ENCODE measurements at places on chromosomes 2 and 18.

GRCh38 chr2:143545949-143546255 lies 416.7 kb downstream of the ARHGAP15 start:
- no peak for DNase-seq

- DNase-seq: no peak
These were observed 43.1 kb downstream of the TMEM185B start for GRCh38 chr2:120180066-120180465.

GRCh38 chr2:142307086-142307485 lies 176.3 kb upstream of the LRP1B start:
- DNase-seq: no peak

DNA sequence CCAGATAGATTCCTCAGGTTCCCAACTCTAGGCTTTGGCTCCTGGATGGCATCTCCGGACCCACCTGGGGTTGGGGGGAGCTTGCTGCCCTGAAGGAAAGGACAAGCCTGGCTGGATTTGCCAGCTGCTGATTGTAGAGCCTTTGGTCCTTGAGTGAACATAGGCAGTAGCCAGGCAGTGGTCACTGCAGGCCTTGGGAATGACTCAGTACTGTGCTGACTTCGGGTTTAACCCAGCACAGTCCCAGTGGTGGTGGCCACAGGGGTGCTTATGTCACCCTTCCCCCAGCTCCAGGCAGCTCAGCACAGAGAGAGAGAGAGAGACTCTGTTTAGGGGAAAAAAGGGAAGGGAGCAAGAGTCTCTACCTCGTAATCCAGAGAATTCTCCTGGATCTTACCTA lies 27.7 kb upstream of the ACTR2 start:
- no peak for DNase-seq

DNA sequence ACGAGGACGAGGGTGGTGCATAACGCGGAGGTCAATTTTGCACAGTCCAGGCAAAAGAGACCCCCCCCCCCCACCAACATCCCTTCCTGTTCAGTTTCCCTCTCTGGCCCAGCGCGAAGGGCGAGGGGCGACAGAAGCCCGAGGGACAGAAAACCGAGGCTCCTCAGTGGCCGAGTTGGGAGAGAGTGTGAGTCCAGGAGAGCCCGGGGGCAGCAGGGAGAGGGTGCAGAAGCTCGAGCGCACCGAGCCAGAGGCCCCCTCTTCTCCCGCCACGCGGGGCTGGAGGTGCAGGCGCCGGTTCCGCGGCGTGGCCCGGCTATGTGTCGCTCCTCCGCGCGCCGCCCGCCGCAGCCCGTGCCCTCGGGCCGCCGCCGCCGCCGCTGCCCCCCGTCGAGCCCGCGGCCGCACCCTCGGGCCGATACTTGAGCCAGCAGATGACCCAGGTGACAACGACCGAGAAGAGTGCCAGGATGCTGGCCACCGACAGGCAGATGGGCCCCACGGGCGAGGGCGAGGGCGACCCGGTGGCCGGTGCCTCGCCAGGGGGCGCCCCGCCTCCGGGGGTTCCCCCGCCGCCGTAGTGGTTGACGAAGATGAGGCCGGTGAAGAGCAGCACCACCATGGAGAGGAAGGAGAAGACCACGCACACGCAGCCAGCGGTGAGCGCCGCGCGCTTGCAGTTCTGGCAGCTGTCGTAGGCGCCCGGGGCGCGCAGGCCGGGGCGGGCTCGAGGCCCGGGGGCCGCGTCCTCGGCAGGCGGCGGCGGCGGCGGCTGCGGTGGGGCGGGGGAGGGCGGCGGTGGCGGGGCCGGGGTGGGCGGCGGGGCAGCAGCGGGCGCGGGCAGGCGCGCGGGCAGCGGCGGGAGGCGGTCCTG lies 20.2 kb upstream of the PAX3 start:
- no peak for DNase-seq

- no peak for DNase-seq
These were observed 781 bp upstream of the SOX11 start for GRCh38 chr2:5691221-5691984.

- no peak for DNase-seq
These were observed 934.6 kb downstream of the SOCS6 start for GRCh38 chr18:71223486-71223885.

DNA sequence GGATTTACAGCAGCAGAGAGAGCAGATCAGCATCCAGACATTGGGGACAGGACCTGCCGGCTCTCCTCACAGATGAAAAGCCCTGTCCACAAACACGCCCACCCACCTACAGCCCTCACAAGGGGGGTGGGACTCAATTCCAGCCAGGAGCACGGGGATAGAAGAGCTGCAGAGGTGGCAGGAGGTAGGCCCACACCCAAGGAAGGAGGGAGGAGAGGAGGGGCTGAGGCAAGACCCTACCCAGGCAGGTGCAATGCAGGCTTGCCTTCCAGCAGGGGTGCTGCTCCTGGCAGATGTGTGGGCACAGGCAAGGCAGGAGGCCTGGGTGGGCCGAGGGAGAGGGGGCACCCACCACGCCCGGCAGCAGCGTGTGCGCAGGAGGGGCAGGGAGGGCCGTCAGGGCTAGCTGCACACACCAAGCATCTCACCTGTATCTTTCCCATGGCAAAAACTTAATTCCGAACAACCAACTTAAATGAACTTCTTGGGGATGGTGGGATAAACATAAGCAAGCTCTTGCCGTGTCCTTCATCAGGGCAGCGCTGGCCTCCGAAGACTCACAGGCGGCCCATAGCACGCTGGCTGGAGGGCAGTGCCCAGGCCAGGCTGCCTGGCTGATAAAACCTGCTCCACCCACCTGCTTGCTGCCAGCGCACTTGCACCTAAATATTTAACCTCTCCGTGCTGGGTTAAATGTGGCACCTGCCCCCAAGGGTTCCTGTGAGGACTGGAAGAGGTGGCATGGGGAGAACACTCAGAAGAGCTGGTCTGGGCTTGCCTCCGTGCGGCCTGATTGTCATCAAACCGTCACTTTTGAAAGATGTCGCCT lies 219.5 kb downstream of the HDAC4 start:
- no peak for DNase-seq

DNA sequence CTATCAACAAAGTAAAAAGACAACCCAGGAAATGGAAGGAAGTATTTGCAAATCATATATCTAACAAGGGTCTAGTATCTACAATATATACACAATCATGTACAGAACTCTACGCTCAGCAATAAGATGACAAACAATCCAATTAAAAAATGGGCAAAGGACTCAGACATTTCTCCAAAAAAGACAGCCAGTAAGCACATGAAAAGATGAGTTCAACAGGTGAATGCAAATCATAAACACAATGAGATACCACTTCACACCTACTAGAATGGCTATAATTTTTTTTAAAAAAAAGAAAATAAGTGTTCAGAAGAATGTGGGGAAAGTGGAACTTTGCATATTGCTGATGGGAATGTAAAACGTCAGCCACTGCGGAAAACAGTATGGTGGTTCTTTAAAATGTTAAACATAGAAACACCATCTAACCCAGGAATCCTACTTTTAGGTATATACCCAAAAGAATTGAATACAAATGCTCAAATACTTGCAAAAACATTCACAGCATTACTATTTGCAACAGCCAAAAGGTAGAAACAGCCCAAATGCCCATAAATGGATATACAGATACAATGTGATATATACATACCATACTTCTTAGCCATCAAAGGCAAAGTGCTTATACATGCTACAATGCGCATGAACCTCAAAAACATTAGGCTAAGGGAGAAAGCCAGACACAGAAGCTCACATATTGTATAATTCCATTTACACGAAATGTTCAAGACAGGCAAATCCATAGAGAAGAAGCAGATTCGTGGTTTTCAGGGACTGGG lies 121.2 kb downstream of the CABYR start:
- no peak for DNase-seq

- DNase-seq: no peak
These were observed 6.4 kb downstream of the GALNT14 start for GRCh38 chr2:31131871-31132270.

- DNase-seq: no peak
These were observed 192.8 kb upstream of the APCDD1 start for GRCh38 chr18:10261344-10262276.

DNA sequence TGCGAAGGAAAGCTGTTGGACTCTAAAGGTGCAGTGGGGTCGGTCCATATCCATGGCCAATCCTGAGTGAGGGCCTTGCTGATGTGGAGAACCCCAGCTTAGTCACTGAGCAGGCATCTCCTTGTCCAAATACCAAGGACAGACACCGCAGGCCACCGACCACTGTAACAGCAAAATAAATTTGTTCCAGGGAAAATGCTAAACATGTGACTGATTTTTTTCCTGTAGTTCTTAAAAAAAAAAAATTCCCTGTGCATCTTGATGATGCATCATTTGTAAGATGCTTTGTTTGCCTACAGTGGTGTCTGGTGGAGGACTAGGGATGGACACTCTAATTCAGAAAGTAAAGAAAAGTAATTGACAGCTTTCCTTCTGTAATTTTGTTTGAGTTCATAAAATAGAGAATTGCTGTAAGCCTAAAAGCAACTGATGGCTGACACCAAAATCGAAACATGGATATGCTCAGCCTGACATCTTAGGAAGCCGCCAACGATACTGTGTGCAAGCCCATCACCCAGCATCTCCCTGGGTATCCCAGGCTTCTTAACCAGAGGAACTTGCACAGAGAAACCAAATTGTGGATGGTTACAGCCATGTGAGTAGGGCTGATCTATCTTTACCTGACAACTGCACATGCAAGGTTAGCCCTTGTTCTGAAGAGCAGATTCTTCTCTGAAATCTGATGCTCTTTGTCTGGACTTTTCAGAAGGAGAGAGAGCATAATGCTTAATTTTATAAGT lies 188.6 kb downstream of the ARL4C start:
- DNase-seq: no peak

- no peak for DNase-seq
These were observed 164.3 kb upstream of the APCDD1 start for GRCh38 chr18:10289951-10290637.

DNA sequence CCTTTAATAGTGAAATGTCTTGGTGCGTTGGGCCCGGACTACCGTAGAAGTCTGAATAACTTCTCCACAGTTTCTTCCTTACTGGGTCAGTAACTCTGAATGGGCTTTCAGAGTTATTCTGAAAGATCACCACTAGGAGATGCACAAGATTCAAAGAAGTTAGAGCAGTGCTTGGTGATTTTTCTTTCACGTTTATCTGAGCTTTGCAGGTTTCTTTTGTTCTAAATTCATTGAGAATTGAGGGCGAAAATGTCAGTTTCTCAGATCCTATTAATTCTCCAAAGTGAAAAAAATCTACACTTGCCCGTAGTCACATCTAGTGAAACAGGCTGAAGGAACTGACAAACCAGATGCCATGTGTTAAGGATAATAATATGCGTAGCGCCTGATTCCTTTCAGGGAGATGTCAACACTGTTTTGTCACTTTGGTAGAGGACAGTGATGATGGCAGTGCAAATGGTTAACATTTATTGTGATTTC lies 70.1 kb downstream of the QPCT start:
- peak; percentile 32 for DNase-seq

Measured in G401 (cell line).